ENCODE measurements at places on chromosomes 5 and 9. TPM values are rescaled to one million over a fixed set of nuclear protein-coding genes. Genes with fewer than 3 reads are reported as not detected.

ENG gene
- 142 TPM for total RNA-seq

- DNase-seq: no peak
- H3K27me3 ChIP-seq: no peaks in the 10 kb centered on the region
Observed at GRCh38 chr5:142015781-142016533, 3.1 kb upstream of the GNPDA1 start.

DNA sequence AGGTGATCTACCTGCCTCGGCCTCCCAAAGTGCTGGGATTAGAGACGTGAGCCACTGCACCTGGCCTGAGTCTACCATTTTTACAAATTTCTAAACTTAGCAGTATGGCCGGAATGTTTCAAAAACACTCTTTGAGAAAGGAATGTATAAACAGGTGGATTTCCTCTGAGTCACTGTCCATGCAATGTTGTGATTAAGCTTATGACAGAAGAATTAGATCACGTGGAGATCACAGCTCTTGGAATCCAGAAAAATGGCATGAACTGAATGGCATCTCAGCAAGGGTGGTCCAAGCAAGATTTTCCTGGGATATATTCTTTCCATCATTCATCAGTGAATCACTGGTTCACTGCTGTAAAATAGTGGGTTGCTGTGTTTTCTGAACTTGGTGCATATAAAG is 865.0 kb downstream of the PTPRD start:
- H3K4me1 ChIP-seq: no peaks in the 10 kb centered on the region
- DNase-seq: no peak
- no peak overlapping the region for H3K4me3 ChIP-seq
- no peaks in the 10 kb centered on the region for H3K27me3 ChIP-seq

- H3K27me3 ChIP-seq: no peaks in the 10 kb centered on the region
- H3K4me3 ChIP-seq: no peak overlapping the region
- no peaks in the 10 kb centered on the region for H3K4me1 ChIP-seq
- no peak overlapping the region for H3K27ac ChIP-seq
- H3K36me3 ChIP-seq: no peaks in the 10 kb centered on the region
- no peak for DNase-seq
Observed at GRCh38 chr5:71960195-71960594, 147.1 kb upstream of the MAP1B start.

DNA sequence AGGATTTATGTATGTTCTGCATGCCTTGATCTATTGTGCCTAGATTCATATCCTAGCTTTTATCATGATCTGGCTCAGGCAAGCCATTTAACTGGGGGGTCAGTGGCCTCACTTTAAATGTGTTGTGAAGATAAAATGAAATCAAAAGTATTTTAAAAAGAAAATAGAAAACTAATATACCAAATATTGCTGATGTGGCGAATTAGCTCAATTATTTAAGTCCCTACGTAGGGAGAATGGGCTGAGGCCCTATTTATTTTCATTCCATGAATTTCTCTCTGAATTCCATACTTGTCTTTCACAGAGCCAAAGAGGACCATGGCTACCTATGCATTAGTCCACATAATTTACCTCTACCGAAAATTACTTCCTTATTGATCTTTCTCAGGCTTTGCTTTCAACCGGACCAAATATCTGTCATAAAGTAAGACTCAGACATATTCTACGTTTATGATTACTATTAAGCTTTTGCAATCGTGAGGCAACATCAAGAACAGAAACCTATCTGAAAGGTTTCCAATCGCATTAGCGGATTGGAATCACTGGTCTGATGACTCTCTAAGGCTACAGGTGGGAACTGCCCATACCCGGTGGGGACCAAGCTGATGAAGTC is 1.7 kb downstream of the MBLAC2 start:
- no peaks in the 10 kb centered on the region for H3K36me3 ChIP-seq
- H3K4me1 ChIP-seq: peaks cover 9% of the 10 kb centered on the region
- peak overlapping the region; percentile 90 for H3K4me3 ChIP-seq
- no peak for DNase-seq
- H3K27ac ChIP-seq: no peak overlapping the region
- no peaks in the 10 kb centered on the region for H3K27me3 ChIP-seq

GRCh38 chr5:97019435-97020117 is 83.7 kb downstream of the LNPEP start:
- H3K4me3 ChIP-seq: no peak overlapping the region
- H3K4me1 ChIP-seq: no peaks in the 10 kb centered on the region
- H3K36me3 ChIP-seq: peaks cover 64% of the 10 kb centered on the region
- H3K27ac ChIP-seq: no peak overlapping the region

CD14 gene
- 25.0 TPM for total RNA-seq

Data from right atrium auricular region (tissue), 2 donors.